ENCODE measurements at places on chromosomes 4 and X.

DNA sequence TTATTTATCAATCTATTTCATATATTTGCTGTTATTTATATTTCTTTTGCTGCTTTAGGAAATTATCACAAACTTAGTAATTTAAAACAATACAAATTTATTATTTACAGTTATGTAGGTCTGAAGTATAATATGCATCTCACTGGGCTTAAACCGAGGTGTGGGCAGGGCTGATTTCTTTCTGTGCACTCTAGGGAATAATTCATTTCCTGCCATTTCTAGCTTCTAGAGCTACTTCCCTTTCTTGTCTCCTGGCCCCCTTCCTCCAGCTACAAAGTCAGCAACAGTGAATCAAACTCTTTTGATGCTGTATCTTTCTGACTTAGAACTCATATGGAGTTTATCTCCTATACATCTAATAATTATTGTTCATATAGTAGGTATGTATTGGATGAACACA, 303.5 kb upstream of the ARSJ start:
- DNase-seq: no peak

DNA sequence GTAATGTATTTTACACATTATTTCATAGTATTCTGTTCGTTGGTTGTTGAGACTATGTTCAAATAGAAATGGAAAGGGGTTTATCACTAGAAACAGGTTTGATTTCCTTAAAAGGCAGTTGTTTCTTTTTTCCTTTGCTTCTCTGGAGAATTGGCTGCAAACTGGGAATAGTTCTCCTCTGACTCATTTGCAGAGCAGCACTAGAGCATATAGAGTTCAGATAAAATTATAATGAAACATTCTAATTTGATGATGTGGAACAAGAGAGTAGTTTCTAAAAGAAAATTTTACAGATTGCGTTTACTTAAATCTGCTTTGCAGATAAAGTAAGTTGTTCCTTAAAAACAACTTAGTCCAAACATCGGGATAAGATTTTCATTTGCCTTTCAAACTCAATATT, 29.7 kb downstream of the SYNPO2 start:
- no peak for DNase-seq

DNA sequence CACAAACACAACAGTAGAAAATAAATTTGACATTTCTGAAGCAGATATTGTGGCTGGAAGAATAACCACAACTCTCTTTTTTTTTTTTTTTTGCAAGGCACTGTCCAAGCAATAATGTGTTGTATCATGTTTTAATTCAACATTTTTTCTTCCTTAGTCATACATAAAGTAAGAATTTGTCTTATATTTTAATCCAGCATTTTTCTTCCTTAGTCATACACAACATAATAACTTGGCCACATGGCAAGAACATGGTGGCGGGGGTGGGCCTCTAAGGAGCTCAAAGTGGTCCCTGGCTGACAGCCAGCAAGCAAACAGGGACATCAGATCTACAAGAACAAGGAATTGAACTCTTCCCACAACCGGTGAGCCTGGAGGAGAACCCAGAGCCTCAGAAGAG, 20.2 kb downstream of the FBXW7 start:
- no peak for DNase-seq

DNA sequence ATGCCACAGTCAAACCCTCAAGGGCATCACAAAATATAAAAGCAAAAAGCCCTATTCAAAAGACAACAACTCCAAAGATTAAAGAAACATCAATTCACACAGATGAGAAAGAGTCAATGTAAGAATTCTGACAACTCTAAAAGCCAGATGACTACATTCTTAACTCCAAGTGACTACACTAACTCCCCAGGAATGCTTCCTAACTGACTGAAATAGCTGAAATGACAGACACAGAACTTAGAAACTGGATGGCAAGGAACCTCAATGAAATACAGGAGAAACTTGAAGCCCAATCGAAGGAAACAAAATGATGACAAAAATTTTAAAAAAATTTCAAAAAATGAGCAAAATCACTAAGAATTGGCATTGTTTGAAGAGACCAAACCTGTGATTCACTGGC, 1047.6 kb upstream of the PCDH10 start:
- no peak for DNase-seq

DNA sequence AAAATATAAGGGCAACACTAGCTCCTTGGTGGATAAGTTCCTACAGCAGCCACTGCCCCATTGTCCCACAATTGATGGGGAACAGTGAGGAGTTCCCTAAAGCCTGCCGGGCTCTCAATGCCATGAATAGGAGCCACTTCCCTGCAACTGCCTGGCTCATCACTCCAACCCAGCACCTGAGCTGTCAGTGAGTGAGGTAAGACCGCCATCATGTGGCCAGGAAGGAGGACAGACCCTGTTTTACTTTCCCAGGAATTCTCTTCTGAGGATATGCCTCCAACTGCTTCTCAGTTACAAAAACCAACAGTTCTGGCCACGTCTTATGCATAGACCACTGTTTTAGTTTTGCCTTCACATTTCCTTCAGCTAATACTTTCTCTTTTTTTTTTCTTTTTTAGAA, 45.5 kb downstream of the SRPX start:
- no peak for DNase-seq

- peak; percentile 30 for DNase-seq
Measured at GRCh38 chr4:77734928-77735327, 84.2 kb downstream of the CNOT6L start.

- DNase-seq: no peak
Measured at GRCh38 chr4:111601671-111602070, 543.6 kb upstream of the FAM241A start.

- no peak for DNase-seq
Measured at GRCh38 chr4:110850461-110851442, 227.9 kb upstream of the PITX2 start.

DNA sequence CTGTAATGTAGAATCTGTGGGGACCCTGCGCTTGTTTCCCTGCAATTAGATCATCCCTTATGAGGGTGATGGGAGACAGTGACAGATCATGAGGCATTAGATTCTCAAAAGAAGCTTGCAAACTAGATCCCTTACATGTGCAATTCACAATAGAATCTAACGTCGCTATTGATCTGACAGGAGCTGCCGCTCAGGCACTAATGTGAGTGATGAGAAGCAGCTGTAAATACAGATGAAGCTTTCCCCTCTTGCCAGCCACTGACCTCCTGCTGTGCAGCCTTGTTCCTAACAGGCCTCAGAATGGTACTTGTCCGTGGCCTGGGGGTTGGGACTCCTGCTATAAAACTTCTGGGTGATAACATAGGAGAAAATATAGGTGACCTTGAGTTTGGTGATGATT, 1076.8 kb downstream of the PDHA2 start:
- no peak for DNase-seq

GRCh38 chrX:95427389-95427788, 1257.3 kb upstream of the DIAPH2 start:
- DNase-seq: no peak

DNA sequence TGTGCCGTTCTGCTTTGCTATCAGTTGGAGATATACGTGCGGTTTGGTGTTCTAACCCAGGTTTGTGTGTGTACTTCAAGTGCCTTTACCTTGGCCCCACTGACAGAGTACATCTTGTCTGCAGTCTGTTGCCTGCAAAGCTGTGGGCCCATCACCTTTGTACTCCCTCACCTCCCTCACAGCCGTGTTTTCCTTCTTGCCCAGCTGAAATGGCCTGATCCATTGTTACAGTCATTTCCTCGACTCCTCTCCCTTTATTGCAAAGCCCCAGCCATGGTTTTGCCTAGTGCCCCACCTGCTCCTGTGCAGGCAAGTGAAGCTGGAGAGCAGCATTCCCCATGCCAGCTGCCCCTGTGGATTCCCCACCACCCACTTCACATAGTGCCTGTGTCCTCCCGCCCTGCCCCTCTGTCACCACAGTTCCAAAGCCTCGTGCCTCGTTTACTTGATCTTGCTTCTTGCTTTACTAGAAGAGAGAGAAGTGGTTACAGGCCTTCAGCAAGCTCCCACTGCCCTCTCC, 55.2 kb upstream of the TLR2 start:
- DNase-seq: no peak

DNA sequence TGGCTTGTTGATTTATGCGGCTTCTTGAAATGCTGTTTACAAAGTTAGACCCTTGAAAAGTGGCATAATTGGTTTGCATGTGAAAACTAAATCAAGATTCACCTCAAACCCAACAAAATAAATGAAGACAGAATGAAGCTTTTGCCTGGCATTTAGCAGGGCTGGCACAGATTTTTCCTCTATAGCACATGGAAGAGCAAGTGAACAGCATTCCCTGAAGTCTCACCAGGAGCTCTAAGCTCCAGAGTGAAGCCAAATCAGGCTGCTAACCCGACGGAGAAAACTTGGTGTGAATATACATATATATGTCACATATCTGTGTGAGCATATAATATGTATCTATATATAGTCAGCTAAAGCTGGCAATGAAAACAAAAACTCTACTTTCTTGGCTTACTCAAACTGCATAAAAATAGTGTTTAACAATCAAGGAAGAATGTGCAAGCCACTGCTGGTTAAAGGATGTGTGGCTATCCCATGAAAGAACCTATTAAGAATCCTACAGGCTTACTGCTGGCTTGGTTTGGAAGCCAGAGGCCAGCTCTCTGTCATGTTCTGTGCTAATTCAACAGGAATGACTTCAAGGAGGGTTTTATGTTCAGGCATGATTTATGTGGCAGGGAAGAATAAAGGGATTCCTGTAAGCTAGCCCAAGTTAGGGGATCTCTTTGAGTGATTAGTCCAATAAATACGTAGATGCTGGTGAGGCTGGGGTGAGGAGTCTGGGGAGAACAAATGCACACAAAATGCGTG, 69.9 kb downstream of the MFAP3L start:
- DNase-seq: no peak

DNA sequence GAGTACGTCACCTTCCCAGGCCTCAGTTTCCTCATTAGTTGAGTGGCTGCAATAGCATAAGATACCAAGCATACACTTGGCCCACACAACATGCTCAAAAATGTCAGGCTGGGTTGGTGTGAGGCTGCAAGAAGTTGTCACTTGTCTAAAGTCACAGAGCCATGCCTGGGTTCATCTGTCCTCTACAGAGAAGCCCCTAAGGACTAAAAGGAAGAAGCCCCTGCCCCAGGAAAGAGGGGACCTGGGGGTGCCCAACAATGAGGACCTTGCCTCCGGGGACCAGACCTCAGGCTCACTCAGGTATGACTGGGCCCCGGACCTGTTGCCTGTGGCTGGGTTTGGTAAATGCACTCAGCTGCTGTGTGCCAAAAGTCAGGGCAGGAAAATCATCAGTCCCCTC, 82.7 kb downstream of the CRMP1 start:
- DNase-seq: no peak

- DNase-seq: no peak
Measured at GRCh38 chr4:52876069-52876468, 14.0 kb downstream of the RASL11B start.

DNA sequence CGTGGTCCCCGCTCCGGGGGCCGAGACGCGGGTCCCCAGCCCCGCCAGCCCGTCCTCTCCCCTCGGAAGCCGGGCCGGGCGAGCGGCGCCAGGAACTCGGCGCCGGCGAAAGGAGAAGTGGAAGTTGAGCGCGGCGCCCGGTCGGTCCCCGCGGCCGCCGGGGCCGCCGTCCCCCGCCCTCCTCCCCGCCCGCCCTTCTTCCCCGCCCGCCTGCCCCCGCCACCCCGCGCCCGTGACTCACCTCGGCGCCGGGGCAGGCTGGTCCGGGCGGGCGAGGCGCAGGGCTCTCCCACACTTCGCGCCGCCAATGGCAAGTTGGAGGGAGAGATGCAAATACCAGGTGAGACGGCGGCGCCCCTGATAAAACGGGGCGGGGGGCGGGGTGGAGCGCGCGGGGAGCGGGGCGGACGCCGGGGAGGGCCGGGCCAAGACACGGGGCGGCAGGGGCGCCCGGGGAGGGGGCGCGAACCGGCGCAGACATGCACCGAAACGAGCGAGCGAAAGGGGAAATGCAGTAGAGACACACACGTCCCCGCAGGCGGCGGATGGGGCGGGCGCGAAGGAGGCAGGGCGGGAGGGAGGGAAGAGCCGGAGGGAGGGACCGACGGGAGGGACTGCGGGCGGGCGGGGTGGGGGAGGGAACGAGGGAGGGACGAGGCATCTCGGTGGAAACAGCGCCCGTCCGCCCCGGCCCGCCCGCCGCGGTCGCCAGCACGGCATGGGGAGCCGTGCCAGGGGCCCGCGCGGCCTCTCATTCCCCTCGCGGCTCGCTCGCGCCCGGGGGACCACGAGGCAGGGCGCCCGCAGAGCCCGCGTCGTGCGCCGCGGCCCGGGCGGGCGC, at the start of gene ELF4:
ELF4 (minus strand) TSS at position 119 of the 841 bp plus-strand sequence. CDS start 29,167 bp downstream, outside the sequence.
- DNase-seq: no peak

- DNase-seq: no peak
Measured at GRCh38 chr4:163467082-163467770, 6.3 kb downstream of the TKTL2 start.

GRCh38 chrX:102708900-102709299, 3.3 kb upstream of the GPRASP2 start:
- no peak for DNase-seq

- peak; percentile 100 for DNase-seq
Measured at GRCh38 chrX:1661048-1661921, 46.4 kb downstream of the ASMT start.

DNA sequence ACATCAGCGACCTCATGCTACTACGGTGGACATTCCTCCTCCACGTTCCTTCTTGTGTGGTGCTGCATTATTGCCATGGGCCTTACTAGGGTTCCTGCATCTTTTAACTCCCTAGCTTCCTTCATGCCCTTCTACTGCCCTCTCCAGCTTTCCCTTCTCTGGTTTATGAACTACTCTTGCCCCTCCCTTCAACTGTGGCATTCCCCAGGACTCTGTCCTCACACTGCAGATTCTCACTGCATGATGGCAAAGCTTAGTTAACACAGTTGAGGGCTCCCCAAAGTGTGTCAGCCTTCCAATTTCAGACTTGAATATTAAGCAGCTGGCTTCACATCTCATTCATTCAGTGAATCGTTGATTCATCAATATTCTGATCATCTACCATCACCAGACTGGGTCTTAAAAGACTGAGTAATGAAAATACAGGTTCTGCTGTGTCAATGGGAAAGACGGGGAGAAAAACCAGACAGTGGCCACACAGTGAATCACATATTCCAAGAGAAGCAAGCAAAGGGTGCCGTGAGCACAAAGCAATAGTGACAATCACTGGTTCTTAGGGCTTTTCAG, 53.0 kb downstream of the ZFX start:
- DNase-seq: no peak

- no peak for DNase-seq
Measured at GRCh38 chrX:46698691-46699090, 60.2 kb downstream of the SLC9A7 start.

GRCh38 chr4:80386281-80386886, 50.9 kb downstream of the CFAP299 start:
- DNase-seq: no peak

DNA sequence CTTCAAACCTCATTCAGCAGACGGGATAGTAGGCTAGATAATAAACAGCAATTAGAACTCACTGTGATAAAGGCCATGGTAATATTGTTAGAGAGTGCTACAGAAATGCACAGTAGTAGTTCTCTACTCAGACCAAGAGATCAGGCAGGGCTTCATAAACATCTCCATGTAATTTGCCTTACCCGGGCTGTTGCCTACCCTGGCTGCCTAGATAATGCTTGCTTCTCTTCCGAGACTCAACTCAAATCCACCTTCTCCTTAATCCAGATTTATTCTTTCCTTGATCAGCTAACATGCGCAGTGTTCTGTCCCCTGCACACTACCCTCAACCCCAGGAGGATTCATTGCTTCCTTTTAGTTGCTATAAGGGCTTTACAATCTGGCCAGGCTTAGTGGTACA, 21.8 kb downstream of the ANK2 start:
- no peak for DNase-seq
